Lung (tissue), 17 donors: ENCODE measurements at places on chromosomes 5 and 9. TPM values are rescaled to one million over a fixed set of nuclear protein-coding genes. Genes with fewer than 3 reads are reported as not detected.

DNA sequence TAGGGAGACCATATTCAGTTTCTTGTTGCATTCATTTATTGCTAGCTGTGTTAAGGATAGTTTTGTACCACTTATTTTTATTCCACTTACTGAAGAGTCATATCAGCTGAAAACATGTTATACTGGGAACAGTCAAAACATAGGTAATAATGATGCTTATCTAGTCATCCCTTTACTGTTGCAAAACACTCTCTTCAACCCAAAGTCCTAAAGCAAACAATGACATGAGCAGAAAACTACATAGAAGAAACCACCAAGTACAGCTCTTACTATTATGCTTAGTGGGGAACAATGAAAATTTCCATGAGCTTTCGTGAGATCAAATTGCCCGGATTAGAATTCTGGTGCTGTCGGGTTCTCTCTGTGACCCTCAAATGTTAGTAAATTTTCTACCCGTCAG is 681.4 kb downstream of the NR2F1-AS1 start:
- H3K27ac ChIP-seq: no peak overlapping the region
- H3K27me3 ChIP-seq: no peaks in the 10 kb centered on the region
- H3K4me3 ChIP-seq: no peak overlapping the region
- H3K4me1 ChIP-seq: no peaks in the 10 kb centered on the region

Gene RPS14
- 1,065 TPM for total RNA-seq

DNA sequence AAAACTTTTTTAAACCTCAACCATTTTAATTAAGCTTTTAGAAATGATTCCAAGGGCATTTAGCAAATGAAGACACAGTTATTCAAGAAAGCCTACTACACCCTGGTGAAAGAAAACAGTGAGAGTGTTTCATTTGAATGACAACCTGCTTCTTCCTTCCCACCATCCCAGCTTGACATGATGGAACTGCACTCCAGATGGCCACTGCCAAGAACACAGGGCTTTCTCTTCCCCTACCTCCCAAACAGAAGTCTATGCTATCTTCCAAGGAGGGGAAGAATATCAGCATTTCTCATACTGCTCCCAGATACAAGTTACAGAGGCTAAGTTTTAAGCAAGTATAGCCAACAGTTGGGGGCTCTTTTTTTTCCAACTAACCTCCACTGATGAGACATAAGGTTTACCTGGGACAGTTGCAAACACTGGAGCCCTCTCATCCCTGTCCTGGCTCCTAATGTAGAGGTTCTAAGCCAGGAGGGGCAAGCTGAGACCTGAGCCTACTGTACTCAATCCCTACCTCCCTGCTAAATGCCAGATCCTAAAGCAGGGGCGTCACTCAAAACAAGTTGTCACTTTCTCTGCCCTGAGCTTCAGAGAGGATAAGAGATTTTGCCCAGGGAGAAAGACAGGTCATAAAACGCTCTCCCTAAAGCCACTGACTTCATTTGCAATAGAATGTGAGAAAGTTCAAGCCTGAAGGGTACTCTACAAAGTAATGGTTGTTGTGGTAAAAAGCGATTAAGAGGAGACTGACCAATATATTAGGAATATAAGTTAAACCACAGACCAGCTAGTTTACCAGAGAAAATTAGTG is 88.5 kb upstream of the SLC27A6 start:
- no peaks in the 10 kb centered on the region for H3K27me3 ChIP-seq
- no peak overlapping the region for H3K4me3 ChIP-seq
- no peaks in the 10 kb centered on the region for H3K36me3 ChIP-seq
- no peak overlapping the region for H3K27ac ChIP-seq

GRCh38 chr9:87578625-87579024 is 81.0 kb downstream of the DAPK1 start:
- H3K27ac ChIP-seq: no peak overlapping the region
- H3K36me3 ChIP-seq: no peaks in the 10 kb centered on the region
- no peak overlapping the region for H3K4me3 ChIP-seq
- no peak for DNase-seq
- no peaks in the 10 kb centered on the region for H3K27me3 ChIP-seq
- peaks cover 58% of the 10 kb centered on the region for H3K4me1 ChIP-seq

DNA sequence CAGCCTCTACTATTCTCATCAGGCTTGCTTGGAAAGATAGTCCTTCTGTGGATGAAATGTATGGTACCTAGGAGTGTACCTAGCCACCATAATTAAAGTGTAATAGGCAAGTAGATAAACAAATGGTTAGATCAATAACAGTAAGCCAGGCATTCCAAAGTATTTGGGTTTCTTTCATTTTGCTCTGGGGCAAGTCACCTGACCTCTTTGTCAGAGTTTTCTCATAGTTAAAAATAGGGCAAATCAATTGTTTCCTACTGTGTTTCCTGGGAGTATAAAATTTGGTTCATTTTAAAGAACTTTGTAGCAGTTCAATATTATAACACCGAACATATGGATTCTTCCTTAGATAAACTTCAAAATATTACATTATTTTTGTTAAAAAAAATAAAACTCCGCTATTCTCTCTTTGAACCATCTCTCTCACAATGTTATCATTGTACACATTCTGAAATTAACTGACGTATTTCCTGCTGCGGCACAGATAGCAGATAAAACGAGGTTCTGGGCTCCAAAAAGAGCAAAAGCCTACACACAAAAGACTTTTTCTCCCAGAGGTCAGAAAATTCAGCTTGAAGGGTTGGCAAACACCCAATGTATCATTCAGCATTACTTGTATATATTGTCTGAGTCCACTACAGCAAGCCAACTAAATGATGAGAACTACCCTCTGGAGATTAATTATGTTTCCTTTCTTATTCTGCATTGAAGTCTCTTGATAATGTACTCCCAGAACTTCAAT is 267.9 kb downstream of the COX7C start:
- H3K4me3 ChIP-seq: no peak overlapping the region
- no peaks in the 10 kb centered on the region for H3K27me3 ChIP-seq
- no peak for DNase-seq
- no peak overlapping the region for H3K27ac ChIP-seq
- no peaks in the 10 kb centered on the region for H3K4me1 ChIP-seq
- H3K36me3 ChIP-seq: no peaks in the 10 kb centered on the region

DNA sequence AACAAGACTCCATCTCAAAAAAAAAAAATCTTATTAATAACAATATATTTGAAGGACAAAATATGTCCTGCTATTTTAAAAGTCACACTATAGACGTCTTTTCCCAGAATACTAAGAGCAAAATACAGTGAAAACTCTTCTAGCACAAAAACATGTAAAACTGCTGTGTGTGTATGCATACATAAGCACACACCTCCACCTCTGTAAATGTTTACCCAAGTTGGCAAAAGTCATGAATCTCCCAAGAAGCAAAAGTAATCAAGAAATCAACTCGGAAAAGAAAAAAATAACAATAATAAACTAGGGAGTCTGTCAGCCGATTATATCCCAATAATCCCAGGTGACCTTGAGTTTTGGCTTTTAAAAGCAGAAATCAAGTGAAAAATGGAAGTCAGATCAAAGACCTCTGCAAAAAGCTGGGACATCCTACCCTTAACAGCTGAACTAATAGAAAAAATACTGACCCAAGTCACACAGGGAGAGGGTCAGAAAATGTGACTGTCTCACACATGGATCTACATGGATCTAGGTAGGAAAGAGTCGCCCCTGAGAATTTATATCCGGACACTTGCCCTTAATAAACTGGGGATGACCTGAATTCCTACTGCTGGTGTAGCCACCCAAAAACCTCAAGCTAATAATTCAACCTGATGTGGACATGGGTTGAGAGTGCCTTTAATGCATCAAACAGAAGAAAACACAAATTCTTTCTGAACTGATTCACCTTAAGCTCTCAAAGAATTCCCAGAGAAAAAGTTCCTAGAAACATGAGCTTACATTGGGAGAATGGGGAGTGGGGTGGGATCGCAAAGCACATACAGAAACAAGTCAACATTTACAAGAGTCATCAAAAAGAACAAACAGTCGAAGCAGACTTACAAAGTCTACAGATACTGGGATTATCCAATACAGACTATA is 29.9 kb downstream of the LPAR1 start:
- H3K4me3 ChIP-seq: no peak overlapping the region
- H3K36me3 ChIP-seq: no peaks in the 10 kb centered on the region
- H3K27ac ChIP-seq: no peak overlapping the region
- H3K27me3 ChIP-seq: no peaks in the 10 kb centered on the region
- H3K4me1 ChIP-seq: no peaks in the 10 kb centered on the region
- no peak for DNase-seq

GRCh38 chr9:68493958-68494577 is 46.6 kb downstream of the TMEM252 start:
- H3K27me3 ChIP-seq: no peaks in the 10 kb centered on the region
- no peak overlapping the region for H3K27ac ChIP-seq

GRCh38 chr5:53073348-53073747 is 36.2 kb downstream of the MOCS2 start:
- DNase-seq: no peak
- H3K27ac ChIP-seq: no peak overlapping the region
- H3K36me3 ChIP-seq: peaks cover 5% of the 10 kb centered on the region

DNA sequence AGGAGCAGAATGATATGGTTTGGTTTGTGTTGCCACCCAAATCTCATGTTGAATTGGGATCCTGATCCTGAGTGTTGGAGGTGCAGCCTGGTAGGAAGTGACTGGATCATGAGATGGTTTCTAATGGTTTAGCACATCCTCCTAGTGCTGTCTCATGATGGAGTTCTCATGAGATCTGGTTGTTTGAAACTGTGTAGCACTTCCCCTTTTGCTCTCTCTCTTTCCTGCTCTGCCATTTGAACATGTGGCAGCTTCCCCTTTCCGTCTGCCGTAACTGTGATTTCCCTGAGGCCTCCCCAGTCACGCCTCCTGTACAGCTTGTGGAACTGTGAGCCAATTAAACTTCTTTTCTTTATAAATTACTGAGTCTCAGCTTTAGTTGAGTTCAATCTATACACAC is 756.8 kb upstream of the CDH6 start:
- no peaks in the 10 kb centered on the region for H3K36me3 ChIP-seq
- H3K4me1 ChIP-seq: no peaks in the 10 kb centered on the region
- no peak for DNase-seq
- no peak overlapping the region for H3K27ac ChIP-seq

Gene OTP
- not detected for total RNA-seq
